ENCODE measurements at places on chromosomes 12 and 14.

DNA sequence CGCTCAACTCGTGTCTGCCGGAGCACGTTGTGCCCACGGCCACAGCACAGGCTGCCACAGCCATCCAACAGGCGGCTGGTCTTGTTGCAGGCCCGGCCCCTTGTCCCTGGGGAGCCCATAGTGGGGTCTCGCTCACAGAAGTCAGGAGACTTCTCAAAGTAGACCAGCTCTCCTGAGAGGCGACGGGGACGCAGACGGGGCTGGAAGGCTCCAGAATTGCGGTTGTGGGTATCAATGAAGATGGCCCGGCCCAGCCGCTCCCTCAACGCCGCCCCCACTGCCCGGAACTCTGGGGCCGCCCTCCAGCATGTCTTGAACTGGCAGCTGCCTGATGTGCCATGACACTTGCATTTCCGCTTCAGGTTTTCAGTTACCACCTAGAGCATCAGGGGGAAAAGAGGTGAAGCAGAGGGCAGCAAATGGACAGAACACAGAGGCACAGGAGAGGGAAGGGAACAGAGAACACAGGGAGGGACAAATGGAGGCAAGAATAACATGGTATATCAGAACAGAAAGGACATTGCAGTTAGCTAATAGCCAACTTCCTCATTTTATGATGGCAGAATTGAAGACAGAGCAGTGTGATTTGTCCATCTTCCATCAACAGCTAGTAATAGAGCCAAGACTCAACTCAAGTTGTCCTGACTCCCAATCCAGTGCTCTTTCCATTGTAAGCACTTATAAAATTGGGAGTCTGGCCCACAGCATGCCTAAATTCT lies 5.2 kb downstream of the WNT10B start:
- no peak for DNase-seq

- no peak for DNase-seq
Observed at GRCh38 chr14:106021832-106022231, 495.4 kb downstream of the TMEM121 start.

DNA sequence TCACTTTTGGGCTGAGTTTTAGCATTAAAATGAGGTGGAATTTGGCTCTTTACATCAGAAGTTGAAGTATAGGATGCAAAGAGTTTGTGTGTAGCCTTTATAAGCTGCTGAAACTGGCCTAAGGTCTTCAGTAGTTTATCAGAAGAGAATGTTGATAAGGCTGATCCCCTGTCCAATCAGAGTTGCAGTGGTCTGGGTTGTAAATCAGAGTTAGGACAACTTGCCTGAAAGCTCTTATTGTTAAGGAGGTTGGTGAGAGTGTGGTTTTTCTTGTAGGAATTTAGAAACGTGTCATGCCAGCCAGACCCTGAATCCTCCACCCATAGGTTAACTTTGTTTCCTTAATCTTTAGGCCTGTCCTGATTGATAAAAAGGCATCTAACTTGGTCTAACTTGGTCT lies 143.5 kb downstream of the ST8SIA1 start:
- DNase-seq, result no peak

- DNase-seq, result no peak
Observed at GRCh38 chr14:97109234-97109633, 312.1 kb downstream of the VRK1 start.

- no peak for DNase-seq
Observed at GRCh38 chr14:89936654-89937185, 17.8 kb downstream of the EFCAB11 start.

DNA sequence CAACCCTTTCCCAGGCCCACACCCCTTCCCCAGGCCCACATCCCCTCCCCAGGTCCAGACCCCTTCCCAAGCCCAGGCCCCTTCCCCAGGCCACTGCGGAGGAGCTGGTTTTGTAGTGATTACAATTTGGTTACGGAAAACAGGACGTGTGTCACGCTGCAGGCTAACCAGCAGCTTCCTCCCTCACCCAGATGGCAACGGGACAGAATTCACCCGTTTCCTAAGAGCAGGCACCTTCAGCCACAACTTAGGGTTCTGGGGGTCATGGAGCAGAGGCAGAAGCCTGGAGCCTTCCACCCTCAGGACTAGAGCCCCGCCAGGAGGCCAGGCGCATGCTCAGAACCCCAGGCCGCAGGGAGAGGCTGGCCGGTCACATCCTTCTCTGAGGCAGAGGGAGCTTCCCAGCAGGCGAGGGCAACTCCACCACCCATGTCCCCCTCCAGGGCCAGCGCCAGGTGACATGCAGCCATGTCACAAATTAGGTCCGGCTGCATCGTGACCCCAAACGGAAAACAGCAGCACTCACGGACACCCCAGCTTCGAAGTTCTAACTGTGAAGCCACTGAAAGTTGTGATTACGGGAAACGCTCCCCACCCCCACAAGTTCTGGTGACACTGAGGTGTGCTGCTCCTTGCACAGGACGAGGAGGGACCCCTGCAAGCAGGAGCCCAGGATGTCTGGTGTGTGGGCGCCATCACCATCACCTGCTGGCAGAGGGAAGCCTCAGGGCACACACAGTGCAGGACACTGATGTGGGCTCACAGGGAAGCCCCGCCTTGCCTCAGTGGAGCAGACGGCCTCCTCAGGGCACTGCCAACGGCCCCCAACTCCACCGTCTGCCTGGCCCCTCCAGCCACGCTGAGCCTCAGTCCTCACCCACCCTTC lies 7.7 kb downstream of the BRF1 start:
- DNase-seq, result no peak

GRCh38 chr12:122203301-122204166 lies at the start of gene B3GNT4:
Gene B3GNT4 (plus strand): TSS chr12:122203709. CDS start chr12:122204619, 910 bp downstream.
- no peak for DNase-seq

- no peak for DNase-seq
Observed at GRCh38 chr14:21326972-21327371, 47.1 kb downstream of the RPGRIP1 start.

DNA sequence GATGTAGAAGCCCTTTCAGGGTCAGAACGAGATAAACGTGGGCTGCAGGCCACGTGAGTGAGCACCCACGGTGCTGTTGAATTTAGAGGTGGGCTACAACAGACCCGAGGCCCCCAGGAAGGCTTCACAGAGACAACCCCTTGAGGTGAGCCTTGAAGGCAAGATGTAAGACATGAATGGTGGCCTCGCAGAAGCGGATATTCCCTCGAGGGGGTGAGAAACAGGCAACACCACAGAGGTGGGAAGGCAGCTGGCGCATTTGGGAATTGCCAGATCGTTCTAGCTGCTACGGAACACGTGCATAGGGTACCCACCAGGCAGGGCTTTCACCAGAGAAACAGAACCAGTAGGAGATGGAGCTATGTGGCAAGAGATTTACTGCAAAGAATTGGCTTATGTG lies 22.6 kb upstream of the ATP2A2 start:
- DNase-seq, result no peak

- no peak for DNase-seq
Observed at GRCh38 chr12:6936194-6936635, 7.4 kb upstream of the RNU7-1 start.

DNA sequence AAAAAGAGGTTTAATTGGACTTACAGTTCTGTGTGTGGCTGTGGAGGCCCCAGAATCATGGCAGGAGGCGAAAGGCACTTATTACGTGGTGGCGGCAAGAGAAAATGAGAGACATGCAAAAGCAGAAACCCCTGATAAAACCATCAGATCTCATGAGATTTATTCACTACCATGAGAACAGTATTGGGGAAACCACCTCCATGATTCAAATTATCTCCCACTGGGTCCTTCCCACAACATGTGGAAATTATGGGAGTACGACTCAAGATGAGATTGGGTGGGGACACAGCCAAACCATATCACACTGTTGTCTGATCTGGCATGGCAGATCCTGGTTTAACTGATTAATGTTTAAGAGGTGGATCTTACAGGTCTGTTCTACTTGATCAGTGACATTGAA lies 5.6 kb downstream of the DDX47 start:
- DNase-seq, result no peak

GRCh38 chr12:97567619-97568110 lies 105.1 kb downstream of the RMST start:
- no peak for DNase-seq

- no peak for DNase-seq
Observed at GRCh38 chr14:101073598-101073965, 170.1 kb upstream of the RTL1 start.

- peak; percentile 14 for DNase-seq
Observed at GRCh38 chr12:128133321-128134073, 133.5 kb upstream of the TMEM132C start.

DNA sequence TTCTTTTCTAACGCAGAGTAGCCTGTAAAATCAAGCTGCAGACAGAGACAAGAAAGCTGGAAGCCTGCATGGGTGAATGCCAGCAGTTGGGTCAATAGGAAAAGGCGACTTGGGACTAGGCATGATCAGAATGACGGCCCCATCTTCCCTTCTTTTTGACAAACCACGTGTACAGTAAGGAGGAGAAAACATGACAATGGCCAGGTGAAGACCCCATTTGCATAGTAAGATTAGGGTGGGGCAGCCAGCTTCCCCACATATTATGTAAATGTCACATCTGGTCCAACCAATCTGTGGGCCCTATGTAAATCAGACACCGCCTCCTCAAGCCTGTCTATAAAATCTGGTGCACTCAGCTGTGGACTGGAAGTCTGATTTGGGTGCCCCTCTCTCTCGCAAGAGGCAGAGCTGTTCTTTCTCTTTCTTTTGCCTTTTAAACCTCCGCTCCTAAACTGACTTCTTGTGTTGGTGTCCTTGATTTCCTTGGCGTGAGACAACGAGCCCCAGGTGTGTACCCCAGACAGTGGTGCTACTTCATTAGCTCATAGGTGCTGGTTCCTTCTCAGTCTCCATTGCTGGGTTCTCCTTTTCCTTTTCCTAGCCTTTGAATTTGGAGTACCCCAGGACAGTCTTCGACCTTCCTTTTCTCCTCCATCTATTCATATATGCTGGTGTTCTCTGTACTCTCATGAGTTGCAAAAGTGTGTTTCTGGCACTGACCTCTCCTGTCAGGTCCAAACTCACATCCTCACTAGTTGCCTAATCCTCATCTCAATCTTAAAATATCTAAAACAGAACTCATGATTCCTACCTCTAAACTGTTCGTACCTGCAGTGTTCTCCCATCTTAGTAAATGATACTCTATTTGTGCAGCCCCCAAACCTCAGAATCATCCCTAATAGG lies 9.4 kb upstream of the DHRS7 start:
- DNase-seq, result no peak

GRCh38 chr12:26345471-26346003 lies 150.2 kb downstream of the SSPN start:
- no peak for DNase-seq

DNA sequence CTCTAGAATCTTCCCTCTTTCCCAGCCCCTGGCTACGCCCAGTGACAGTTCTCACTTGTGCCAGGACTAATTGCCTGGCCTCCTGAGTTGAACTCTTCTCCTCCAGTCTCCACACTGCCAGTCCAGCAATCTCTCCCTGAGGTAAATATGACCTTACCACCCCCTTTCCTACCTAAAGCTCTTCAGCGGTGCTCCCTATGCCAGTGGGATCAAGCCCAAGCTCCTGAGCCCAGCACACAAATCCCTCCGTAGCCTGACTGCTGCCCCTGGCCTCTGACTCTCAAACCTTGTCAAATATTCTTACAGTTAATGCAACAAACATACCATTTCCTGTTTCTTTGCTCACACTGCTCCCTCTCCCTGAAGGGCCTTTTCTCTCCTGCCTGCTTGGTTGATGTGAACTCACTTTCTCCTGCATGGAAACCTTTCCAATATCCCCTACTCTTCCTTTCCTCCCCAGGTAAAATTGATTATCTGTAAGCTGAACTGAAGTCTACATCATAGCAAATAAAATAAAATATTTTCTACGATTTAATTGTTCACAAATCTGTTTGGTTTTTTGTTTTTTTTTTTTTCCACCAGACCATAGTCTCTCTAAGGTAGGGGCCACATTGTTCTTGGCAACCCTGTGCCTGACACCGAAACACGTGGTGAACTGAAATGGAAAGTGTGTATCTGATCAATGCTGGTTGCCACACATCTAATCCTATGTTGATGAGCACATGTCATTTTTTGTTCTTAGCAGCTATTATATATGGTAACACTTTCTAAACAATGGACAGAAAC lies 147.5 kb downstream of the SLC38A6 start:
- DNase-seq, result no peak

GRCh38 chr14:52076334-52076733 lies 7.5 kb upstream of the NID2 start:
- DNase-seq, result no peak

GRCh38 chr14:36022765-36023410 lies 153.6 kb downstream of the PTCSC3 start:
- DNase-seq, result no peak

GRCh38 chr12:99959549-99960170 lies 25.1 kb downstream of the ANKS1B start:
- DNase-seq, result no peak

- DNase-seq, result no peak
Observed at GRCh38 chr12:113315358-113315757, 19.6 kb downstream of the SLC8B1 start.

DNA sequence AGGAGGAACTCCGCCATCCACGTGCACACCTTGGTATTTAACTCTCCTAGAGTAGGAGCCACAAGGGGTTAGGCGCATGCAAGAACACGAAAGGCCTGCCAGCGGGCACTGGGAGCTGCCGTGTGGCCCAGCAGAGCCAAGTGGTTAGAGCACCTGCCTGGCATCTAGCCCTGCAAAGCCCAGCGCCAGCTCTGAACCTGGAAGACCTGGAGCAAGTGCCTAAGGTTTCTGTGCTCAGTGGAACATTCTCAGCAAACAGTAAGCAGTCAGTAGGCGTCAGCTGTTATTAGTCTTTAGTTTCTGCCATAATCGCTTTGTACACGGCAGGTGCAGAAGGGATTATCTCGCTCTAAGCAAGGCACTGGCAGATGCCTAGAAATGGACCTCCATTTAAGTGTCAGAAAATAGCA lies 55.4 kb downstream of the SETD3 start:
- no peak for DNase-seq

DNA sequence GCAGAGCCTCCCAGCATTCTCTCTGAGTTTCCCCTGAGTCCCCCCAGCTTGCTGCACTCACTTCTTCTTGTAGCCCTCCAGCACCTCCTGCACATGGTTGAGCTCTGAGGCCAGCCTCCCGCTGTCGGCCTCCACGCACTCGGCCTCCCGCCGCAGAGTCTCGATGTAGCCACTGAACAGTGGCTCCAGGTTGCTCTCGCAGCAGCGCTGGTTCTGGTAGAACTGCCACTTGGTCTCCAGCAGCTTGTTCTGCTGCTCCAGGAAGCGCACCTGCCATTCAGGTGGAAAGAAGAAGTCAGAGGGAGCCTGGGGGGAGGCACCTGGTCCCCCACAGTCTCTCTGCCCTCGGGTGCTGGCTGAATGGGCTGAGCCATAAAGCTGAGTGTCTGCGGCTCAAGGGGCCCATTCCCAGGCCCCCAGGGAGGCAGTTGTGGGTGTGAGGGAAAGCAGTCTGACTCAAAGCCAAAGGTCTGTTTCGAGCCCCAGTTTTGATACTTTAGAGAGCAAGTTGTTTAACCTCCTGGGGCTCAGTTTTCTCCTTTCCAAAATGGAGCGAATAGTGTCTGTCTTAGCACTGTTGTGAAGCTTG lies 2.3 kb downstream of the KRT85 start:
- DNase-seq, result no peak

DNA sequence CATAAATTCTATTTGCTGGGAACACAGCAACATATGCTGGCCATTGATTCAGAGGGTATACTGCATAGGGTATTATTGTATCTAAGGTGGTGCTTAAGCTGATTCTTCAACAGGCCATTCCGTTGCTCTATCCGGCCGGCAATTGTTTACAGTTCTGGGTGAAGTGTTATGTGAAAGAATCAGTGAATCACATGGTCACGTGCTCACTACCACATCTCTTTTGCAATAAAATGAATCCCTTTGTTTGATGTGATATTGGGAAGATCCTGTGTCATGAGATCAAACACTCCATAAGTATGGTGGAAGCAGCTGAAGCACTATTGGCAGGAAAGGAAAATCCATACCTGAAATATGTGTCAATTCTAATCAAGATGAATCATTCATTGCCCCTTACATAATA lies 7.6 kb upstream of the USP15 start:
- no peak for DNase-seq

GRCh38 chr14:68248481-68249255 lies 429.1 kb downstream of the RAD51B start:
- DNase-seq, result peak; percentile 81

All from GM12865 (cell line).